ENCODE measurements at places on chromosomes 5 and 9.

- DNase-seq = no peak
Observed at GRCh38 chr9:93422977-93423616, 28.4 kb upstream of the FAM120A start.

GRCh38 chr9:4883326-4883873, 90.7 kb downstream of the RCL1 start:
- DNase-seq = no peak

DNA sequence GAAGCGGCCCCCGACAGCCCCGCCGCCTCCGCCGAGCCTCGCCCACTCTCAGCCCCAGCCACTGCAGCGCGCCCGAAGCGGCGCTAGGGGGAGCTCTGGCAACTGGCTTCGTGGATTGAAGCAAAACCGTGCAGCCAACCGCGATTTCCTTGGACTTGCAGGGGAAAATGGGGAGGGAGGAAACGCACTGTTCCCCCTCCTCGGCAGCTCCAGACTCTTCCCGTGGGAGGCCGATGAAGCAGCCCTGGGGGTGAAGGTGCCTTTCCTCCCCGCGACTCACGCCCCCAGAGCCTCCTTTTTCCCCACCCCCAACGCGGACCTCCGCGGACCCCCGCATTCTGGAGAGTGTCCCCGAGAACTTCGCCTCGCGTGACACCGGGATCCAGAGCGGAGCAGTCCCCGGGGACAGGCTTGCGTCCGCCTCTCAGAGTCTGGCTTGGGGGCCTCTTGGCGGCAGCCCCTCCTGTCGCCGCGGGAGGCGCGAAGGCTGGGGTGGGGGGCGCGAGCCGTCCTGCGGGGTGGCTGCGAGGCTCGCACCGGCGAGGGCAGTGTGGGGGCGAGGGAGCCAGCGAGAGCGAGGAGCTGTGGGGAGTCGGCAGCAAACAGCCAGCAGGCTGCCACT, 3.8 kb downstream of the IER5L start:
- DNase-seq = peak; percentile 89

DNA sequence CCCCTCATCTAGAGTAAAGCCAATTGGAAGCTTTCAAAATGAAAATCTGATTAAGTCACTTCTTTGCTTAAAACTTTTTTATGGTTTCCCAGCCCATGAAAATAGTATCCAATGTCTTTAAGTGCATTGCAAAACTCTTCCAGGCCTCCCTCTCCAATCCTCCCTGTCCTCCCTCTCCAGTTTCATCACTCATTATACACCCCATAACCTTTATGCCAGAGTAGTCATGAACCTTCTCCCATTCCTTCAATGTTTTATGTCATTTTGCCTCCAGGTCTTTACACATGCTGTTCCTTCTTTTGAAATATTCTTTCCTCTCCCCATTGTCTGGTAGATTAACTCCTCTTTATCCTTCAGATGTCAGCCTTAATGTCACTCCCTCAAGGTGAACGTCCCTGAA, 8.1 kb upstream of the ZNF354A start:
- DNase-seq = no peak

DNA sequence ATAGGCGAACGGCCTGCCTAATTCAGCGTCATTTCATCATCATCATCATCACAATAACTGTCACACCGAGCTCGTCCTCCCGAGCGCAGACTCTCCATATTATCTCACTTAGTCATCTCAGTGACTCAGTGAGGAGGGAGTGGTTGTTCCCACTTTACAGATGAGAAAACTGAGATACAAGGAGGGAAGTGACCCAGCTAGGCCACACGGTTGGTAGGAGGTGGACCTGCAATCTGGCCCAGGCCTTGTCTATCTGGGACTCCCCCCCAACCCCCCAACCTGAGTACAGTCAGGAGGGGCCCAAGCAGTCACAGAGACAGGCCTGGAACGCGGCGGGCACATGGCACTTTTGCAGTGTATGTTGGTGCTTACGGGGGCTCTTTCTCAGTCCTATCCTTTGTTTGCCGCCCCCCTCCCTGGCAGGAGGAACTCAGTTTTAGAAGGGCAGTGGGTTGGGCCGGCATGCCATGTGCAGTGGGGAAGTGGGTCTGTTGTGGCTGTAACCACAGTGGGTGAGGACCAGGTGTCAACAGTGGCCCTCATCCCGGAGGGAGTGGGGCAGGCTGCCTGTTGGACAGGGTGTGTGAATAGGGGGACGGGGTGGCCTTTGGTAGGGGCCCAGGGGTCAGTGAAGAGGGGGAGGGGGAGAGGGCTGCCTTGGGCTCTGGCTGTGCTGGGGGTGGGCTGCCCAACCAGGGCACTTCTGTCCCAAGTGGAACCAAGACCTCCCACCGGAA, 1.7 kb upstream of the RXRA start:
- no peak for DNase-seq

- no peak for DNase-seq
Observed at GRCh38 chr9:78519786-78520185, 222.9 kb downstream of the PSAT1 start.

DNA sequence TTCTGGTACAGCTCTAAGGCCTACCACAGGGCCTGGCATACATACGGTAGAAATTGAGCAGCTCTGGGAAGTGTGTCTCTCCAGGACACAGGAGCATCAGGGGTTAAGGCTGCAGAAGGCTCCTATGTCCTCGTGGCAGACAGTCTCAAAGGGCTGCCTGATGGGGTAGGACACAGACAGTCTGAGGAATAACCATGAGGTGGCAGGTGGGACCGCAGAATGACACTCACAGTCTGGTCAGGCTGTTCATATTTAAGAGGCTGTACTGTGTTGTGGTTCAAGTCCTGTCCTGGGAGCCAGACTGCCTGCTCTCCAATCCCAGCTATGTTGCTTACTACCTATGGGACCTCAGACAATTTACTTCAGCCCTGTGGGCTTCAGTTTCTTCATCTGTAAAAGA, 217.1 kb downstream of the TRIM32 start:
- no peak for DNase-seq

DNA sequence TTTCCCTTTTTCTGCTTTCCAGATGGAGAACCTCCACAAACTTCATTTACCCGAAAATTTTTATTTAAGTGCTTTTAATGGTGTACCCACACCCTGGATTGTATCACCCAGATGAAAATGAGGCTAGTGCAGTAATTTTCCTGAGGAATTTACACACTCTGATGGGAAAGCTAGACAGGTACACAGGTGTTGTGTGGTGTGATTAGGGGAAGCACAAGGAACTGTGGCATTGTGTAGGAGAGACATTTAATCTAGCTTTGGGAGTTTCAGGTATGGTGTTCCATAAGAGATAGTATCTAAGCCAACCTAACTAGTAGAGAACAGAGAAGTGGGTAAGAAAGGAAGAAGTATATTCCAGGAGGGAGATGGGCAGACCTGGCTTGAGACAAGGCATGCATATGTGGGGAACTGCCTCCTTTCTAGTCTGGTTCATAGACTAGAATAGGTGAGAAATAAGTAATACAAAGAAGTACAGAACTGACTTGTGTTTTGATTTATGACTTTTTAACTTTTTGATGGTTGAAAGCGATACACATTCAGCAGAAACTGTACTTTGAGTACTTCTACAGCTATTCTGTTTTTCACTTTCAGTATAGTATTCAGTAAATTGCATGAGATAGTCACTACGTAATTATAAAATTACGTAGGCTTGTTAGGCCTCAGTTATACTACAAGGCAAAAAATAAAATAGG, 22.9 kb upstream of the ROPN1L start:
- DNase-seq = no peak

DNA sequence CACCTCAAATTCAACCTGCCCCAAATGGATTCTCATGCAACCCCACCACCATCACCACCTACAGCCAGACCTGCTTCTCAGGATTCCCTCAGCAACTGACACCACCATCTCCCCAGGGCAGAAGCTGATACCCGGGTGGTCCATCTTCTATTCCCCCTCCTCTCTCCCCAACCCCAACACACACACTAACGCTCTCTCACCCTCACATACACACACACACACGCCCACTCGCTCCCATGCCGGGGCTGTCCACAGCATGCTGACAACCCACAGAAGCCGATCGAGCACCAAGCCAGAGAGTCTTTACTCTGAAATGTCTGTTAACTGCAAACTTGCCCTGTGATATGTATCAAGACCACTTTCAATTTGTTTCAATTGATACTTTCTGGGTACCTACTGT, 28.4 kb downstream of the B4GALT1 start:
- no peak for DNase-seq

DNA sequence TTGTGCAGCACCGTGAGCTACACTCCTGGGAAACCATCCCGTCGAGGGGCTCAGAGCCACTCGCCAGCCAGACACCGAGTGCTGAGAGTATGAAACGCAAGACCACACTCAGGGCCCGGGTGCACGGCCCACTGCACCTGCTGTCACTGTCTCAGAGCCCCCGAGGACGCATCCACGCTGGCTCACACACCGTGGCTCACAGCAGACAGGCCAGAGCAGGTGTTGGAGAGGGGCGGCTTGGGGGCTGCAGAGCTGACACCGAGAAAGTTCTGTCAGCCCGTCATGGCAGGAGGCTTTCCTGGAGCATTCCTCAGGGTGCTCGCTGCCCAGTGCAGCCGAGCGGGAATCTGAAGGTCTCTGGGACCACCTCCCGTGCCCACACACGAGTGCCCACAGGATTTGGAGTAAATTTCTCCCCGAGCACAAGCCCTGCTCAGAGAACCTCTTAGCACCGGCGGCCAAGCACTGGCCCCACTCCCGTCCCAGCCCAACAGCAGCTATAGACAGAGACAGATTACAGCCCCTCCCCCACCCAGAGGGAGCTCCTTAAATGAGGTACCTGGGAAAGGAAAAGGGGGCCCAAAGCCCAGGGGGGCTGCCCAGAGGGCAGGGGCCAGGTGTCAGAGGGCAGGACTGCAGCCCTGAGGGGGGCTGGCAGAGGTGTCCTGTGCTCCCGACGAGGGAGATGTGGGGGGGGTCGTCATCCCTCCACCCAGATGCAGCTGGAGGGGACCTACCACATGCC, 56.0 kb upstream of the SARDH start:
- no peak for DNase-seq

GRCh38 chr9:124213396-124213795, 44.4 kb upstream of the NEK6 start:
- DNase-seq = no peak

DNA sequence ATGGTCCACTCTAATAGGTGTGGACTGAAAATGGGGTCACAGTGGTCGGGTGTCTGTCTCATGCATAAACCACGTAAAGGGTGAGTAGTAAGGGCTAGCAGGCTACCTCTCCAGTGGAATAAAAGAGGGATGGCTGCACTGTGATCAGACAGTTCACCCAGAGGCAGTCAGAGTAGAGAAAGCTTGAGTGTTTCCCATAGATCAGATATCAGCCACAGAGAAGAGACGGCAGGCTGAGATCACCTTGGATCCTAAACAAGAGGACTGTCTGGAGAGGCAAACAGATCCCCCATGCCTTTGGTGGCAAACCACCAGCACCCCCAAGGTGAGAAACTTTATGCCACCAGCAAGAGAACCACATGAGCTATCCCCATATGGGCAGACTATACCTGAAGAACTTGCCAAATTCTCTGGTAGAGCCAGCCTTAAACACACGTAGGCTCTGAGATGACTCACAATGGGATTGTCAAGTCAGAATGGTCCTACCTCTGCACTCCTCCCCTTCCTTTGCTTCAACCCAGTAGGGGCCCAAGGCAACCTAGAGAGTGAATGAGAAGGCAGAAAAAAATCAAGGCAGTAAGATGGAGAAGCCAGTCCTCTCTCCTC, 205.2 kb upstream of the MAP3K1 start:
- DNase-seq = no peak

- no peak for DNase-seq
Observed at GRCh38 chr5:61586096-61587084, 254.3 kb downstream of the ZSWIM6 start.

DNA sequence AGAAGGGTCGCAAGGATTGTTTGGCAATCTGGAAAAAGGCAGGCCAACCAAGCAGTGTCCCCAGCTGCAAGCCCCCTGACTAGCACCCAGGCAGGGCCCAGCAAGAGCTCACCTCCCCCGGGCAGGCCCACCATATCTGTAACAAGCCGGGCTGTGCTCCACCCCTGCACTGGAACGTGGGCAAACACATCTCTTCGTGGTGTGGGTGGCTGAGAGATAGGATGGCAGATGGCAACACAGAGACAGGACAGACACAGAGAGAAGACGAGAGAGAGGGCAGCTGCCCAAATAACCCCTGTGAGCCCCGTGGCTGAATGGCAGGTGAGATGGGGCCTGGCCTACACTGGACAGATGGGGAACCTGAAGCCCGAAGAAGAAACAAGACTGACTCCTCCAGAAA, 9.4 kb downstream of the BBLN start:
- DNase-seq = no peak

GRCh38 chr9:69444791-69445190, 119.8 kb downstream of the ENTREP1 start:
- no peak for DNase-seq

- no peak for DNase-seq
Observed at GRCh38 chr5:68465934-68466551, 250.5 kb downstream of the PIK3R1 start.

GRCh38 chr5:74464512-74465209, 175.9 kb downstream of the ENC1 start:
- no peak for DNase-seq

DNA sequence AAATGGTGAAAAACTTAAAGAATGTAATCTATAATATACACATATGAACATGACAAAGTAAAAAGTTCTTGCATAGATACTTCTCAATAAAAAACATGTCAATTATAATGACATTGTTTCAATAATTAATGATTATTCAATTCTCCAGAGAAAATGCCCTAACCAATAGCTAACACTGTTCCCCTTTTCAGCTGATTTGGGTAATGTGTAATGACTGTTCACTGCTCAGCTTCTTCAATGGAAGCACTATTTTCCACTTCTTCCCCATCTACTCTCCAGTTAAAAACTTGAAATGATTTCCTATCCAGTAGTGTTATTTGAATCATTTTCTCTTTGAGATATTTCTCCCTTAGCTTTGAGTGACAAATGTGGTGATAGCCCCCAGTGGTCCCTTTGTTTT, 62.3 kb downstream of the CEP120 start:
- DNase-seq = no peak

DNA sequence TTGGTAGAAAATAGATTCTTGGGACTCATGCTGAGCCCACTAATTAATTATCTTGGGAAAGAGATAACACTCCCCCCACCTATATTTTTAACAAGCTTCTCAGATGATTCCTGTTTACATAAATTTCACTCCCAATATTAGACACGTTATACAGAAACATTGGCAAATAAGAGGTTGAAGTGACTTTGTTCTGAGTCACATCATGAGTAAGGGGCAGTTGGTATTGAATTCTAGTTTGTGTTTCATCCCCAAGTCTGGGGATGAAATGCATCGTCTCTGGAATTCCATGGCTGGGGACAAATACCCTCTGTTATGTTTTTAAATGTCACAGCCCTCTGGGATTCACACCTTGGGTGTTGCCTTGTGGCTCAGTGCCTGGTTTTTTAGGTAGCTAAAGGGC, 41.0 kb downstream of the BASP1 start:
- no peak for DNase-seq
